ENCODE measurements at places on chromosomes 3 and 15.
A peak's percentile ranks its signal among the peaks of the same experiment; 100 is the strongest.

- no peak for DNase-seq
Measured at GRCh38 chr3:170089862-170090600, 52.2 kb downstream of the GPR160 start.

GRCh38 chr15:90097475-90097874, 4.8 kb downstream of the IDH2 start:
- peak; percentile 40 for DNase-seq

DNA sequence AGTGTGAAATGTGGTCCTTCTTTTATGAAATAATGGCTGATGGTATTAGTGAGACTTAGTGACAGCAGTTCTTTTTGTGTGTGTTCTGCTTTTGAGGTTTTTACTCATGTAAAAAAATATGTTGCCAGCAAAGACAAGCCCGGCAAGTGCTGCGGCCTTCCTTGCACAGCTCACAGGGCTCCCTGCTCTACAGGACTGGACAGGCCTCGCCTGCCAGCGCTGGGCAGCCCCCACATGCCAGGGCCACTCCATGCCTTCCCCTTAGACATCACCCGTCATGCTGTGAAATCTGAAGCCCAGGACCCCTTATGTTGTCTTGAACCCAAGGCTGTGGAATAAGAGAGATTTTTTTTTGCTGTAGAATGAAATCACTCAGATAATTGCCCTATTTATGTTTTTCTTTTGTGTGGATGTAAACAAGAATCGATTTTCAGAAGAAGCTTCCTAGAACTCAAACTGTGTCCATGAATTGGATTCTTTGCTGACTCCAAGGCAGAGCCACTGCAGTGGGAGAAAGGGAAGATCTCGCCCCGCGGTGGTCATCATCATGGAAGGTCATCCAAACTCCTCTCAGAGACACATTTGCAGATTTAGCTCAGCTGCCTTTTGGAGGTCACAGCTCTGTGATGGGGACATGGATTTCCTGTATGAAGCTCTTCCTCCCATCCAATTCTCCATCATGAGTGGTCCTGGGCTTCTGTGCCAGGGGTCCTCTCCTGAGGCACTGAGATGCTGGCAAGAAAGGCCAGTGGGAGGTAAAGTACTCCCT, 150.8 kb downstream of the ATP10A start:
- no peak for DNase-seq

GRCh38 chr15:87816016-87816415, 440.5 kb downstream of the NTRK3 start:
- DNase-seq: no peak

GRCh38 chr15:90002428-90002844, 1.3 kb downstream of the ZNF710 start:
- DNase-seq: no peak

GRCh38 chr3:116065501-116065900, 379.8 kb downstream of the LSAMP start:
- DNase-seq: no peak

- no peak for DNase-seq
Measured at GRCh38 chr3:58588030-58588614, 10.9 kb upstream of the FAM107A start.

GRCh38 chr3:151732861-151733260, 866 bp upstream of the AADACL2 start:
- no peak for DNase-seq

DNA sequence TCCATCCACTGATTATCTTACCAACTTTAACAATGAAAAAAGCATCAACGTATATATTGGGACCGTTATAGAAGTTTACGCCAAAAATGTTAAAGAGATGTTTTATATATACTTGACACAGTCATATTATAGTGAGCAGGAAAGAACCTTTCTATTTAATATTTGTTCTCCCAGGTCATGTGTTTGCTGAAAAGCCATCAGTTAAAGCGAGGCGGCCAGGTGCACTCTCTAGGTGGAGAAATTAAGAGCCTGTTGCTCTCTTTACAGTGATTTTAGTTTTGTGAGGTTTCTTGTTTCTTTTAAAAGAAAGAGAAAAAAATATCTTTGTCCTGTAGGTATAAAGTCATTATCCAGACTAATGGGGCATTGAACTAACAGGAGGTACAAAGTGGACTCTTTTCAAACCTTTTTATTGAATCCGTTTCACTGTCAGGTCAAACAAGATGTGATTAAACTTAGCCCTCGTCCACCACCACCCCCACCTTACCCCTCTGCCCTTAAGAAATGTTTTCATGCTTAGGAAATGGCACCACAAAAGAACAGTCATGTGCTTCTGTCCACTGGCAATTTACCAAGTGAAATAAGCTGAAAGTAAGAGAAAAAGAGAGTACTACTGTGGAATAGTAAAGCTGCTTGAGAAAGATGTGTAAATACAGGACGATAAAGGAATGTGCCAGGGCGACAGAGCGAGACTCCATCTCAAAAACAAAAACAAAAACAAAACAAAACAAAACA, 279.9 kb downstream of the PTPRG start:
- DNase-seq: no peak

GRCh38 chr3:156395961-156396710, 158.8 kb downstream of the SSR3 start:
- no peak for DNase-seq

DNA sequence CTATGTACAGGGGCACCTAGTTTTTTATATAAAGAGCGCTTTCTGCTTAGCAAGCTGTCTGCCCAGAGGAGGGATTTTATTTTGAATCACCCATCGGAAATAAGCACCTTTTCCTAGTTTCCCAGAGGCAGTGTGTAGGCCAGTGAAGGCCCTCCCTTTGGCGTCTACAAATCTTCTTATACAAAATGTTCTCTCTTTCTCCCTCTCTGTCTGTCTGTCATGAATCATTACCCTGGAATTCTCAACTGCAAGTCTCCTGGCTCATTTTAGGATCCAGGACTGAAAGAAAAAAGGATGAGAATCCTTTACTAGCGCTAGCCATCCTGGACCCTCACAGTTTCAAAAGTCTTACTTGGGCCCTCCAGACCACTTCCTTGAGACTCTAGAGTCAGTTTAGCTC, 728.1 kb downstream of the OTOL1 start:
- DNase-seq: no peak

DNA sequence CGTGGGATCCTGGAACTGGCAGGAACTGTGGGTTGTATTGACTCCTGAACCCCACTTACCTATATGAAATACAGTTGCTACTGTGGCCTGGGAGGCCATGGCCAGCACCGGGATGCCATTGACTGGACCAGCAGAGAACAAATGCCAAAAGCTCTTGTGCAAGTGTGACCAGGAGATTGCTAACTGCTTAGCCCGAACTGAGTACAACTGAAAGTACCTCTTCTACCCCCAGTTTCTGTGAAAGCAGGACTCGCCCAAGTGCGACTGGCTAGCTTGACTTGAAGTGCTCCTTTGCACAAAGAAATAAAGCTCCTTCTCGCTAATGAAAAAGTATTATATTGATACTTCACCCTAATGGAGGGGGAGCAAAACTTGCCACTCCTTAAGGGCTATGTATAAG, 101.3 kb upstream of the ATP11B start:
- DNase-seq: no peak

DNA sequence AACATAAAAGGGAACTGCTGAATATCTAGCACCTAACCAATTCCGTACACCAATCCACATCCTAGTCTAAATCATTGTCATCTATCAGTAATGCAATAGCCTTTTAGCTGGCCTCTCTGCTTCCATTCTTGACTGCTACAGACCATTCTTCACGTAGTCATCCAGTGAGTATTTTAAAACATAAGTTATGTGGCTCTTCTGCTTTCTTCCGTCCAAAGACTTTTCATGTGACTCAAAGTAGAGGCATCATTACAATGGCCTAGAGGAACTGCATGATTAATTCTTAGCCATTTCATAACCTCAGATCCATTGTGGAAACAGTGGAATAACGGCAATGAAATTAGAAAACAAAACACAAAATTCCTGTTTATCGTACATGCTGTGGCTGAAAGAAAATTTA, 88.9 kb upstream of the CBLB start:
- DNase-seq: no peak

DNA sequence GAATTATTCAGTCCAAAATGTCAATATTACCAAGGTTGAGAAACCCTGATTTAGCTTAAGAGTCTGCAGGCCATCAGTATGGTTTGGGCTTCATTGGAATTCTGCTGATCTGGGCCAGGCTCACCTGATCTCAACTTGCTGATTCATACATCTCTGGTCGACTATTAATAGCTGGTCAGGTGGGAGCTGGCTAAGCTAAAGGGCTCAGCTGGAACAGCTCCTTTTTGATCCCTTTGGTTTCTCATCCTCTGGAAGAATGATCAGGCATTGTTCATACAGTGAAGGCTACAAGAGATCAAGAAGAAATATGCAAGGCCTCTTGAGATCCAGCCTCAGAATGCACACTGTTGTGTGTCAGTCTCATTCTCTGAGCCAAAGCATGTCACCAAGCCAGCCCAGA, 123.3 kb upstream of the MME start:
- no peak for DNase-seq

DNA sequence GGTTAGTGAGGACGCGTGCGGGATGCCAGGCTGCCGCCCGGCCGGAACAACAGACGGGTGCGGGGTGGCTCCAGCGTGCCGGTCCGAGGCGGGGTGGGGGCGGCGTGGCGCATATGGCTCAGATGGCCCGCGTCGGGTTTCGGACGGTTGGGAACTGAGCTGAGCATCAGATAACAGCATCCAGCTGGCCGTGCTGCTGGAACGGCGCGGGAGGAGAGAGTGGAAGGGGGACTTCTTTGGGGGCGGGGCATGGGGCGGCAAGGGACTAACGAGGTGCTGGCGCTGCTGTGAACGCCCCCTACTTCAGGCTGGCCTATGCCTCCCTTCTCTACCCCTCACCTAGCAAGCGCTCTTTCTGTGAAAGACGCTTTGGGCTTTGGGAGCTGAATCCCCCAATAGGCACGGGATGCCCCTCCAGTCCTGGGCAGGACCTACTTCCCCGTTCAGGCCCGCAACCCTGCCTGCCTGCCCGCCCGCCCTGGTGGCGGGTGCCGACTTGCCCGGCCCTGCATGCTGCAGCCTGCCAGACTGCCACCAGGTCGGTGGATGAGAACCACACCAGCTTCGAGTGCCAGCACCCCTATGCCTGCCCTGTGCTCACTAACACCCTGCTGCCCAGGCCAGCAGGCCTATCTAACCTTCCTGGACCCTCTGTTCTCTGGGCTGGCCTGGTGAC, 542 bp downstream of the INKA1 start:
- DNase-seq: peak; percentile 52

DNA sequence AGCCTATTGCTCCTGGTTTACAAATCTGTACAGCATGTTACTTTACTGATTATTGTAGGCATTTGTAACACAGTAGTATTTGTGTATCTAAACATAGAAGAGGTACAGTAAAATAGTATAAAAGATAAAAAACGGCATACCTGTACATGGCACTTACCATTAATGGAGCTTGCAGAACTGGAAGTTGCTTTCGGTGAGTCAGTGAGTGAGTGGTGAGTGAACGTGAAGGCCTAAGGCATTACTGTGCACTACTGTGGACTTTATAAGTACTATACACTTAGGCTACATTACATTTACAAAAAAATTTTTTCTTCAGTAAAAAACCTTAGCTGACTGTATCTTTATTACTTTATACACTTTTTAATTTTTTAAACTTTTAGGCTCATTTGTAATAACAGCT, 90.9 kb downstream of the RAP2B start:
- no peak for DNase-seq

DNA sequence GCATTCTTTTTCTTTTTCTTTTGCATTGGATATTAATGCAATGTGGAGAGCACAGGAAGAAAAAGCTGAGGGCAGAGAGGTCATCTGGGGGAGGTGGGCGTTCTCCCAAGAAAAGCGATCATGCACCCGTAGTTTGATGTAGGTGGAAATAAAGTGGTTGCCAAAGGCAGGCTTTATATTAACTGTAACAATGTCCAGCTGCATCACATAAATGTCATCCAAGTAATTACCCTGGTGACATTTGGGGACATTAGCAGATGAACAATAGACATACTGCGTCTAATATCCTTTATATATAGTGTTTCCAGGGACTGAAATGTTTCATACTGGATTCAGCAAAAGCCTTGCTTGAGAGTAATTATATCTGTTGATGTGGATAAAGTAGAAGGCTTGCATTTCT, 135.5 kb downstream of the CNTN6 start:
- no peak for DNase-seq

GRCh38 chr3:170635385-170635735, 49.5 kb upstream of the SLC7A14 start:
- no peak for DNase-seq
